ENCODE measurements at places on chromosomes 11 and 22. TPM values are rescaled to one million over a fixed set of nuclear protein-coding genes. Genes with fewer than 3 reads are reported as not detected.

Gene GRM5
- total RNA-seq: not detected

DNA sequence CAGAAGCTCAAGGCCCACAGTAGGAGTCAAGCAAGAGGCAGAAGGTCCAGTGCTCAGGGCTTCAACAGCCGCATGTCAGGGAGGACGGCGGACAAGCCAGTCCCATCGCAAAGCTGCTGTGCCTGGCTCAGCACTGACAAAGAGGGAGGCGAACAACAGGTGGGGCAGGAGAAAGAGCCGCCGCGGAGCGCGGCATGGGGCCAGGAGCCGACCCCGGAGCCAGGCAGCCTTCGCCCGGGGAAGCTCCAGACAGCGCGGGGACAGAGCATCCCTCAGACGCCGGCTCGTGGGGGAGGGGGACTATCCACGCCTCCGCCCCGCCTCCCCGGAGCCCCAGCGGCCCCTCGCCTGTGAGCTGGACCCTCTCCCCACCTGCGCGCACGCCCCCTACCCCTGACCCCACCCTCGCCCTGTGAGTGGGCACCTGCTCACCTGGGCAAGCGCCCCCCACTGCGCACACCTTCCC is 369 bp downstream of the DHCR7 start:
- peak overlapping the region; percentile 92 for H3K4me3 ChIP-seq
- DNase-seq: no peak
- H3K27ac ChIP-seq: peak overlapping the region; percentile 27
- peaks cover 31% of the 10 kb centered on the region for H3K4me1 ChIP-seq
- H3K36me3 ChIP-seq: peaks cover 42% of the 10 kb centered on the region

GRCh38 chr11:57584341-57584740 is 13.1 kb upstream of the SERPING1 start:
- no peak overlapping the region for H3K27ac ChIP-seq
- H3K4me1 ChIP-seq: no peaks in the 10 kb centered on the region
- DNase-seq: no peak
- H3K36me3 ChIP-seq: no peaks in the 10 kb centered on the region
- H3K27me3 ChIP-seq: peaks cover 9% of the 10 kb centered on the region

DNA sequence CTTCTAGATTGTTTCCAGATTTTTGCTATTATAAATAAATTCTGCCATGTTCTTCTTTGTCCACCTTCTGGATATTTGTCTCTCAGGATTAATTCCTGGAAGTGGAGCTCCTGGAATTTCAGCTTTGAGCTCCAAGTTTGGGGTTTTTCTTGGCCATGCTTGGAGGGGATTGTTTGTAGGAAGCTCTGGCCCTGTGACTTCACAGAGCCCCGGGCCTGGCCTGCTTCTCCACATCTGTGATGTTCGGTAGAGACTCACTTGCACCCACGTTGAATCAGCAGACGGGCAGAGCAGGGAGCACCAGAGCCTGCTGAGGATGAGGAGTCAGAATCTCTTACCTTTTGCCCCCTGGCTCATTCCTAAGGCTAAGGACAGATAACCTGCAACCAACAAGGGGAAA is 35.7 kb downstream of the LRRC32 start:
- peaks cover 24% of the 10 kb centered on the region for H3K27me3 ChIP-seq
- no peaks in the 10 kb centered on the region for H3K36me3 ChIP-seq
- no peaks in the 10 kb centered on the region for H3K4me1 ChIP-seq
- H3K27ac ChIP-seq: no peak overlapping the region
- H3K4me3 ChIP-seq: no peak overlapping the region

GRCh38 chr22:49255154-49255553 is 572.5 kb downstream of the BRD1 start:
- no peak overlapping the region for H3K4me3 ChIP-seq
- no peaks in the 10 kb centered on the region for H3K27me3 ChIP-seq
